ENCODE measurements at places on chromosomes 6 and 20.

- DNase-seq, result no peak
These were observed 105.9 kb upstream of the MLN start for GRCh38 chr6:33909737-33910136.

GRCh38 chr20:64165866-64166600 is 1.8 kb downstream of the MYT1 start:
- no peak for DNase-seq

DNA sequence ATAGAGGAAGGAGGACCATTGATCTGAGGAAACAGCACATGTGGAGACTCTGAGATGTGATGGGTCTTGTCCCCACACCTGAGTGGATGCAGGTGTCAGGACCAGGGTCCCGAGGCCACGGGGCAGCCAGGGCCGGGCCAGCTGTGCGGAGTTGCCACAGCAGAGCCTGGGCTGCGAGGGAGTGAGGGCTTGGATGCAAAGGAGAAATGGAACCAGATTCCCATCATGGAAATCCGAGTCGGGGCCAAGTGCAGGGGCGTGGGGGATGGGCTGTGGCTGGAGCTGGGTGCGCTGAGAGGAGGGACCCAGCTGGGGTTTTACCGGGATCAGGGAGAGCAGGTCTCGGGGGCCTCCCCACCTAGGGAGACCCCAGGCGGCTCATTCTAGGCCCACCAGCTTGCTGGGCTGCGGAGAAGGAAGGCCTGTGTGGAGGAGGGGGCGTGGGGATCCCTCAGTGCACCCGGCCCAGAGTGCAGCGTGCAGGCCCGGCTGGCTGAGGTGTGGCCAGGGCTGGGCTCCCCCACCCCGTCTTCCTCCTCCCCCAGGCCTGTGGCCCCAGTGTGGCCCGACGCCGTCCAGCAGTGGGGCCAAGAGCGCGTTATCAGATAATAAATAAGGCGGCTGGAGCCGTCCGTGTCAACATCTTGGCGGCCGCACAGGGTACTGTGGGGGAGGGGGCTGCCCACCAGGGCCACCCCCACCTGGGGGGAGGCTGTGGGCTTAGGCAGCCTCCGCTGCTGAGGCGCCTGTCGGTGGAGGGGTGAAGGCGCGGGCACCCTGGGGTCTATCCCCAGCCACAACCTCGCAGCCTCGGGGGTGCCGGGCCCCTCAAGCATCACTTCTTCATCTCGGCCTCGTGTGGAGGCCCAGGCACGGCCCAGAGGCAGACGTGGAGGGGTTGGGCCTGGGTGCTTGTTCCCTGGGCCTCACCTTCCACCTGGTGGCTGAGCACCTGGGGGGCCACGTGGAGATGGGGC is 17.2 kb downstream of the GATA5 start:
- no peak for DNase-seq

DNA sequence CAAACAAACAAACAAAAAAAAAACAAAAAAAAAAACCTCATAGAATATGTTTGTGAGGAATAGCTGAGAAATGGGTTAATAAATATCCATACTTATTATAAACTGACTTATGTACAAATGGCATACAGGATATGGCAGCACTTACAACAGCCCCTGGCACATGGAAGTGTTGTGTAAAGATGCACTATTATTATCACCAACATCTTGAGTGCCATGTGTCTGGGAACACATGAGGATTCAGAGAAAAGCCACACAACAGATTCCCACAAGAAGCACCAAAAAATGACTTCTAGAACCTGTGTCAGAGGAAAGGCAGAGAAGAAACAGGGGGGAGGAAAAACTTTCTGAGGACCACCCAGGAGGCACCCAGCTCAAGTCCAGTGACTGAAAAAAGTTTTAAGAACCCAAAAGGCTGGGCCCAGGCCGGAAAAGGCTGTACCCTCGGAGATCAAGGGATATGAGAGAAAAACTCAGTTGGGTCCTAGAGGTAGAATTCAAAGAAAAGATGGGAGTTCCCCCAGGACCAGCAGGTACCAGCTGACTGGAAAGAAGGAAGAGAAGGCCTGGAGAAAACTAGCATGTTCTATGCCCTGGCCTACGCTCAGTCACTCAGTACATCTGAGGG is 9.4 kb upstream of the TAF8 start:
- DNase-seq, result no peak

DNA sequence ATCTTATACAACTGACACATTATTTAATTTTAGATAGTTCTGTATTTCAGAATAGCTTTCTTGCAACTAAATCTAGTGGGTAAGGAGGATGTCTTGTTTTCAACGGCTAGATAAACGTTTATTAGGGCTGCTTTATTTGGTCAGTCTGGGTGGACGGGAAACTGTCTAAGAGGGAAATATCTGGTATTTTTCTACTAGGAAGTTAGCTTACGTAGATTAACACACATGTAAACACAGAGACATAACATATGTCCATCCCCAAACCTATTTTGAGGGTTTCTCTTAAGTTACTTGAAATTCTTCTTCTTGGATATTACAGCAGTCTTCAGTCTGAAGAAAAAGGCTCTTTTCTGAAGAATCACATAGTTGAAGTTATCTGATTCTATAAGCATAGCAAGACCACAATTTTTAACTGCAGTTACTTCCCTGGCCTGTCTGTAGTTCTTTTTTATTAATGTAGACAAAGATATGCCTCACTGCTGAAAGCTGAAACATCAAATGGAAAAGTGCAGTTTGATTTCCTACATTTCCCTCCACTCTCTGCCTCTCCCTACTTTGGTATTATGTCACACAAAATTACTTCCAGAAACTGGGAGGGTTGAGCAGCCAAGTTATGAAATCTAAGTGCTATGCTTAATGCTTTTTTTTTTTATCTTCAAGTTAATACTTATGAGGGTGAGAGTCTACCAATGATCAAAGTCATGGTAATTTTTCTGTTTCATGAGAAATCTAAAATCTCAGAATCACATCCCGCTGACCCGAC is 37.4 kb downstream of the PLAGL1 start:
- DNase-seq, result no peak

- DNase-seq, result no peak
These were observed 8.4 kb upstream of the RIN2 start for GRCh38 chr20:19749618-19750071.

DNA sequence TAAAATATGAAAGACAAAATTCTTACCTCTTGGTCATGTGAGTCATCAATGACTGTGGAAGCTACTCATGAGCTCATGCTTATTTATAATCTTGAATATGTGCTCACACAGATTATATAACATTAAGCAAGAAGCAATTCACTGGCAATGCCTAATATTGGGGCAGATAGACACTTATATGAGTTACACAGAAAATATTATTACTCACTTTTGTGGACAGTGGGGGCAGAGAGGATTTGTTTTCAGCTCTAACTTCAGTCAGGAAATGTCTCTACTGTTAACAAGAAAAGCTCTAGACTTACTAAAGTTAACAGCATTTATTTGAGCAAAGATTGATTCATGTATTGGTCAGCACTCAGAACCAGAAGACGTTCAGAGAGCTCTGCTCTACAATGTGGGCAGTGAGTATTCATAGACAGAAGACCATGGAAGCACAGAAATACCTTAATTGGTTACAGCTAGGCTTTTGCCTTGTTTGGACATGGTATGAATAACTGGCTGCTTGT is 85.8 kb upstream of the AHI1 start:
- DNase-seq, result no peak

- DNase-seq, result no peak
These were observed 70.7 kb upstream of the NOTCH4 start for GRCh38 chr6:32294566-32294965.

- peak; percentile 61 for DNase-seq
These were observed 508.0 kb downstream of the TBC1D32 start for GRCh38 chr6:120826253-120826652.

DNA sequence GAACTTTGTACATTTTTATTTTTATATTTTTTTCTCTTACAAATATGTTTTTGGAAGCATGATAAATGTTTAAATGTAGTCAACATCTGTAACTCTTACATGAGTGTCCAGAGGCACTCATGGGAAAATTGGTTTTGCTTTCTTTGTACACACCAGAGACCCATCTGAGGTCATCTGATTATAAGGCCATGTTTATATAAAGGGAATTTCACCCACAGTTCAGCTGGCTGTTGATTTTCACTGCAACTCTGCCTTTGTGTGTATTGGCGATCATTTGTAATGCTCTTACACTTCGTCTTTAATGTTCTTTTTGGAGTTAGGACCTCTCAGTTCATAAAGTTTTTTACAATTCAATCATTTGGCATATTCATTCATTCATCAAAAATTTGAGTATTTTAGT is 28.1 kb downstream of the RIOK1 start:
- DNase-seq, result no peak

- DNase-seq, result no peak
These were observed 45.1 kb downstream of the FRK start for GRCh38 chr6:116015561-116015960.

GRCh38 chr6:166417285-166417691 is 34.5 kb upstream of the MPC1 start:
- no peak for DNase-seq

- no peak for DNase-seq
These were observed 373.8 kb downstream of the GJA1 start for GRCh38 chr6:121809211-121809610.

GRCh38 chr20:47906348-47906660 is 121.0 kb upstream of the SULF2 start:
- DNase-seq, result no peak

GRCh38 chr20:62831361-62831788 is 14.5 kb downstream of the COL9A3 start:
- no peak for DNase-seq

DNA sequence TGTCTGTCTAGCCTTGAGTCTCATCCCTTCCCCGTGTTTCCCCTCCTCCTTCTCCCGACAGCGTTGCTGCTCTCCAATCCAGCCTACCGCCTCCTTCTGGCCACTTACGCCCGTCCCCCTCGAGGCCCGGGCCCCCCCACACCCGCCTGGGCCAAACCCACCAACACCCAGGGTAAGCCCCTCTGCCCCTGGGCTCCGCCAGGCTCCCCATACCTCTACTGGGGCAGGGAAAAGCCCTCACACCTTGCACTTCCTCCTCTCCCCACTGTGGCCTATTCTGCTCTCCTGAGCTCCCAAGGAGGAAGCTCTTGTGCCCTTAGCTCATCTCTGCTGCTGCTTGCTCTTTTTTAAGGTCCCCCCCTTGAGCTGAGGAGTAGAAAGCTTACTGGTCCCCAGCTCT is 11.0 kb downstream of the DDR1 start:
- DNase-seq, result no peak

DNA sequence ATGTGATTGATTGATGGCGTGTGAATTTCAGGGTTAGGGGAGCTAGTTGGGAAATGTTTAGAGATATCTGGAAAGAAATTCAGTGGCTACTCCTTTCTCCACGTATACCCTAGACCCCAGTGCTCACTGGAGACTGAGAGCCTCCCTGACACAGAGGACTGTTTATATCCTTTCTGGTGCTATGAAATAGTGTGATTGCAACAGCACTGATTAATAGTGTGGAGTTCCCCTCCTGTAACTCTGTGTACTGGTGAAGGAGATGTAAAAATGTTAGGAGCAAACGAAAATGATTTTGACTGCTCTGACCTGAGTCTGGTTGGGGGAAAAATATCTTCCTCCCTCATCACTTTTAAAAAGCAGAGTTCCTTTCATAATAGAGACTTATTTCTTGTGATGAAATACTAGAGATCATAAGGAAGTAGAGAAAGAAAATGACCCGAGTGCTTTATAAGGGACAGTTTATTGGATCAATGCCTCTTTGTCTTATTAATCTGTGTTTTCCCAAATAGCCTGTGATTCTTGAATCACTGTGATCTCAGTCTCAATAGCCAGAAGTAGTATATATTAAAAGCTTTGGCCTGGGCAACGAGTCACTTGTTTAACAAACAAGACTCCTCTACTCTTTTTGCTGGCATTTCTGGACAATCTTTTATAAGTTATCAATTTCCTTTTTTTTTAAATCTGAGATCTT is 92.3 kb downstream of the RNF182 start:
- DNase-seq, result no peak

DNA sequence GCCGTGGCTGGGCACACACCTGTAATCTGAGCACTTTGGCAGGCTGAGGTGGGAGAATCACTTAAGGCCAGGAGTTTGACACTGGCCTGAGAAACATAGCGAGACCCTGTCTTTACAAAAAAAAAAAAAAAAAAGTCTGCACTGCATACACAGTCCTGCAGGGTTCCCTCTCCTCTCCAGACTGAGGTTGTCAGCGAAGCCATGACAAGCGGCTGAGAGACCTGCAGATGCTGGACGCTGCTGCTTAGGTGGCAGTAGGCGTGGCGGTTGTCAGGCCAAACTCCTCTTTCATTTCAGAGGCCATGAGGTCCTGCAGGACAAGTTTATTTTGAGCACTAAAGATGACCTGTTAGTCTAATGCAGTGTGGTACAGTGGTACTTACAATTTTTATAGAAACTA is 86.5 kb downstream of the FAM120B start:
- no peak for DNase-seq

- DNase-seq, result no peak
These were observed 243.1 kb downstream of the ESR1 start for GRCh38 chr6:152050451-152051195.

DNA sequence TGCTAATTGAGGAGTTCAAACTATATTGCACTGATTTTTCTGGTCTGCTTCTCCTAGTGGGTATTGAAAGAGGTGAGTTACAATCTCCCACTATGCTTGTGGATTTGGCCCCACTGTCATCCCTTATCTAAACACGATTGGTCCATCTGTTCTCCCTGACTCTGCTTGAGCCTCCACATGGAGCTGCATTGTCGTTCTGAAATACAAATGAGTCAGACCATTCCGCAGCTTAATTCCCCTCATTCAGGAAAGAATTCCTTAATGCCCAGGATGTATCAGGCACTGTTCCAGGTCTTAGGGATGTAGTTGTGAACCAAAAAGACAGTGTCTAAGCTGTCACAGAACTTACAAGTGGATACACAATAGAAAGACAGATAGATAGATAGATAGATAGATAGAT is 461.9 kb downstream of the QKI start:
- DNase-seq, result no peak

DNA sequence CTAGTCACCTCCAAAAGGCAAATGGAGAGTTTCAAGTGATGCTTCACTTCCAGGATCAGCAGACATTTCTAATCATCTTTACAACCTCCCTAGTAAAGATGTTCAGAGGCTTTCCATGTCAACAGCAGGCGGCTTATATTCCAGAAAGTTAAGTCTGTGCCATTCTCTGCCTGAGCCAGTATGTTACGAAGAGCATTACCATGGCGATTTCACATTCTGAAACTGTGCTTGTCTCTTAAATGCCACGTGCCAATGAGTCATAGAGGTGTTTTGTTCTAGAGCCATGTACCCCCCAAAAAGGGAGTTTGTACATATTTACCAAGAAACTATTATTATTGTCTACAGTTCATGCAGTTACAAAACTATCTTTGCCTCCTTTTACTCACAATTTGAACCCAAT is 319.5 kb downstream of the FOXA2 start:
- peak; percentile 5 for DNase-seq
